ENCODE measurements at places on chromosomes 2 and 18.

- no peak for DNase-seq
Measured at GRCh38 chr2:36427790-36428243, 72.2 kb downstream of the CRIM1 start.

GRCh38 chr18:58549814-58550339, 79.0 kb downstream of the ALPK2 start:
- DNase-seq = no peak

DNA sequence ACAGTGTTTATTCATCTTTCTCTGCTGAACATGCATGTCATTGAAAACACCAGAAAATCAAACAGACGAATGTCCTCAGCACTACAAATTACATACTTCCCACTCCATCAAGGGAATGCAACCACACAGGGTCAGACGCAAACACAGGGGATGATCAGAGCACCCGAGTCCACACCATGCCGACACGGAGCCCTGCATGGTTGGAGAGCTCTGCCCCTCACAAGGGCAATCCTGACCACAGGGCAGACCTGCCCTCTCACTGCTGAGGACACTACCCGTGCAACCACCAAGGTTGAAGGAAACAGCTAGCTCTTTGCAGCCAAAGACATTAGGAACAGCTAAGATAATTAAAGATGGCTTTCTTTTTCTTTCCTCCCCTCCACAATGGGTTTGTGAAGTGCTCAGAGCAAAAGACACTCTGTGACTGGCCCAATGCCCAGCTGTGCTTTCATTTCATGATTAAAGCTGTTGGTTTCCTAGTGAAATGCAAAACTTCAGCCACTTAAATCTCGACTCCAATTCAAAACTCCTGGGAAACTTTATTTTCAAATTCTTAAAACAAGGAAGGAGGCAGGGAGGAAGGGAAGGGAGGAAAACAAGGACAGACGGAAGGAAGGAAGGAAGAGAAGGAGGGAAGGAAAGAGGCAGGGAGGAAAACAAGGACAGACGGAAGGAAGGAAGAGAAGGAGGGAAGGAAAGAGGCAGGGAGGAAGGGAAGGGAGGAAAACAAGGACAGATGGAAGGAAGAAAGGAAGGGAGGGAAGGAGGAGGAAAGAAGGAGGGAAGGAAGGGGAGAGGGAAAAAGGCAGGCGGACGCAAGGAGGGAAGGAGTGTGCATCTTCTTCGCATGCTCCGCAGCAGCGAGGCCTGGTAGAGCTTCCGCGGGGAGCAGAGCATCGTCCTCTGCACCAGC, 65.8 kb downstream of the NDUFA10 start:
- DNase-seq = no peak

GRCh38 chr2:157349949-157350515, 24.4 kb upstream of the ERMN start:
- no peak for DNase-seq

DNA sequence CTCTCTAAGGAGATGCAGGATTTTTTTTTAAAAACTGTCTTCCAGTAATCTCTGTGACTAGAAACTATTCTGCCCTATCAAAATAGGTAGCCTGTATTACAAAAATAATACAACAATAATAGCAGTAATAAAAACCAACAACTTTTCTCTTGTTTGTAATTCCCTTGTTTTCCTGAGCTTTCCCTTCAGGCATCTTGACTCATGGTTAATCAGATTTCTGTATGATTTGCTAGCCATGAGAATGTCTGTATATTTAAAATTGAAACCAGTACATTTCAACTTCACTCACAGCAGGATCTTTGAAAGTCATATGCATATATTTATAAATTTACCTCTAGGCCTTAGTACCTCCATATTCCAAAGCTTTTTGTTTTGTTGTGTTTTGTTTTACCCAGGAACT, 38.2 kb downstream of the SLC4A10 start:
- no peak for DNase-seq

- DNase-seq = no peak
Measured at GRCh38 chr18:69000366-69000765, 202.5 kb downstream of the CCDC102B start.

GRCh38 chr2:191432121-191432520, 186.9 kb downstream of the MYO1B start:
- DNase-seq = no peak

DNA sequence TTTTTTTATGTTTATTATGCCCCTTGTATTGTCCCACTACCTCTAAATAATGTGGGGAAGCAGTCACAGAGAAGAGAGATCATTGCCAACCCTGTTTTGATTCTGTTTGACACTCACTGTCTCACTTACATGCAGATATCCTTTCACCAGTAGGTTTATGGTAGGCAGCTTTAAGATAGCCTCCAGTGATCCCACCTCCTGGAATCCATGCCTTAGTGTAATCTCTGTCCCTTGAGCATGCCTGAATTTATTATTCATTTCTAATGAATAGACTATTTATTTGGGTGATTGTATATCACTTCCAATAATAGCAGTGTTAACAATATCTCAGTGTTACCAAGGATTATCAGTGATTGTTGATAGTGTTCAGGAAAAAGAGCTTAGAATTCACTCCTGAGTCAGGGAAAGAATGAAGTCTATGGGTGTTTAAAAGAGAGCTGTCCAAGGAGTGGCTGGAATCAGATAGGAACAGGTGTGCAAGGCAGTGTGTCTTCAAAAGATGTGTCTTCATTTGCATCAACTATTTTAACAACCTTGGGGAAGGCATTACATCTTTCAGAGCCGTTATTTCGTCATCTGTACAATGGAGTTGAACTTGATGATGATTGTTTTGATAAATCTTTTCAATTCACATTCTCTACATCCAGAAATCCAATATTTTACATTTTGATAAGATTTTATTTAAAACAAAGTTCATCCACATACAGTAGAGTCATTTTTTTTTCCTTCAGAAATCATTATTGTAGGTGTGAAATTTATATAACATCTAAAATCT, 31.9 kb downstream of the PKP4 start:
- no peak for DNase-seq

GRCh38 chr2:43313642-43314017, 87.2 kb upstream of the ZFP36L2 start:
- DNase-seq = no peak

DNA sequence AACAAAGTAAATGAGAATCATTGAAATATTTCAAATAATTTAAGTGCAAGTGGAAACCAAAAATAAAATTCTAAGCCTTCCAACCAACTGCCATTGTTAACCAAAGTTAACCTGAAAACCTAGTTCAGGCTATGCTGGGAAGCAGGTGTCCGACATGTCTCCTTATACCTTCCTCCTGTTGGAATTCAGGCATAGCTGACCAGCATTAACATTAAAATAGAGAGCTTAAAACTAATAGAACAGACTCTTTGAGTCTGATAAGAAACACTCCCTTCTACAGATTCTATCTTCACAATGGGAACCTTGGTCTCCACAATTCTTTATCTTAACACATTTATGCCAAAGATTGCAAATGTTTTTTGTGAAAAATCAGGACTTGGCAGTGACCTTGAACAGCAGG, 1004.9 kb upstream of the NRXN1 start:
- DNase-seq = no peak

DNA sequence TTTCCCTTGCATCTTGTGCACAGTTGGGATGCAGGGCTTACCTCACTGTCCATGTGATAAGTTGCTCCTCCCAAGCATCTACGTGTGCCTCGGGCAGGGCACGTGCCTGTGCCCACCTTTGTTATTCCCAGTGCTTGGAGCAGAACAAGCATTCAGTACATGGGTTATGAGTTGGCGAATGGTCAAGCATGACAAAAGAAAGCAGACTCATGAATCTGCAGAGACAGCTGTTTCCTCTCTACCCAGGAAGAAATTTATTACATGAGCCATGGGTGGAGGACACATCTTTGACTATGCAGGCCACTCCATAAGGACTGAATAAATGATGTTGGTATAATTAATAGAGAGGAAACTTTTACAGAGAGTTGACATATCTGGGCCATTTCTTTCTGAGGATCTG, 127.8 kb downstream of the TPGS2 start:
- DNase-seq = no peak

DNA sequence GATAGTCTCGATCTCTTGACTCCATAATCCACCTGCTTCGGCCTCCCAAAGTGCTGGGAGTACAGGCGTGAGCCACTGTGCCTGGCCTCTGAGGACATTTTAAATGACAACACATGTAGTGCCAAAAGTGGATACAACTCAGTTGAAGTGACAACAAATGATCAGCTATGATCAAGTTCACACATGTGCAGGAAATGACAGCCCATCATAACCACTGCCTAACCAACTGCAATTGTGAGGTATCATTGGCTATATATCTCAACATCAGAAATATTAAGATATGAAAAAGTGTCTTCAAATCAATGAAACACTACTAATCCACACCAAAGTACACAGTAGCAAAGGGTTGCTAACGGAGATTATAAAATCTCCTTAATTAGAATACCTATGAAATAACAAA, 84.8 kb downstream of the DTNB start:
- DNase-seq = no peak

DNA sequence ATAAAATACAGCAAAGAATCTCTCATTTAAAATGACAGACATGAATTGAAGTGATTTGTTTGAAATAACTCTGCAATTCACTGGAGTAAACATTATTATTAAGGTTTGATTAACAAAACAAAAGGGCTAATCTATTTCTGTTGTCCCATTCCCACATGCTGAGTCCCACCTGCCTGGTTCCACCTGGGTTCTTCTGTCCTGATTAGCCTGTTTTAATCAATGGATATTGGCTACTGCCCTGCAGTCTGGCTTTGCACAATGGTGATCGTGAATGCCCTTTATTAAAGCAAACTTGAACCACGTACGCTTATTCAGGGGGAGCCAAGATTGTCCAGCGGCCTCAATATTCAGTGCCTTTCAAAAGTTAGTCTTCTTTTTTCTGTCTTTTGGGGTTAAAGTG, 72.8 kb upstream of the CDH19 start:
- no peak for DNase-seq

DNA sequence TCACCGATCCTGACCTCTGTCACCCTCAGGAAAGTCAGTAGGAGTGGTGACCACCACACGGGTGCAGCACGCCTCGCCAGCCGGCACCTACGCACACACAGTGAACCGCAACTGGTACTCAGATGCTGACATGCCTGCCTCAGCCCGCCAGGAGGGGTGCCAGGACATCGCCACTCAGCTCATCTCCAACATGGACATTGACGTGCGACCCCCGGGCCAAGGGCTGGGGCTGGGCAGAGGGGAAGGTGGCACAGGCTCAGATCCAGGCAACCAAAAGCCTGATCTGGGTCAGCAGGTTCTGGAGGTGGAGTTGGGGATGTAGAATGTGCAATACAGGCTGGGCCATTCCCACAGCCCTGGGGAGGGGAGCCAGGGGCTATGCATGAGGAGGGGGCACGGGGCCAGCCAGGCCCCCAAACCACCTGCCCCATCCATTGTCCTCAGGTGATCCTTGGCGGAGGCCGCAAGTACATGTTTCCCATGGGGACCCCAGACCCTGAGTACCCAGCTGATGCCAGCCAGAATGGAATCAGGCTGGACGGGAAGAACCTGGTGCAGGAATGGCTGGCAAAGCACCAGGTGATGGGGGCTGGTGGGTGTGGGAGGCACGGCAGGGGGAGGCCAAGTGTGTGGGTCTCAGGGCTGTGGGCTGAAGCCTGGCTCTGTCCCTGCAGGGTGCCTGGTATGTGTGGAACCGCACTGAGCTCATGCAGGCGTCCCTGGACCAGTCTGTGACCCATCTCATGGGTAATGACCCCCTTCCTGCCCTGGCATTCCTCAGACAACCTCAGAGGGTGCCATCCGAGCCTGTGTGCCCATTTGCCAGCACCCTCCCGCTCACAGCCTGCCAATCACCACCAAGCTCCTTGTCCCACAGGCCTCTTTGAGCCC, 1.4 kb downstream of the ALPI start:
- no peak for DNase-seq

DNA sequence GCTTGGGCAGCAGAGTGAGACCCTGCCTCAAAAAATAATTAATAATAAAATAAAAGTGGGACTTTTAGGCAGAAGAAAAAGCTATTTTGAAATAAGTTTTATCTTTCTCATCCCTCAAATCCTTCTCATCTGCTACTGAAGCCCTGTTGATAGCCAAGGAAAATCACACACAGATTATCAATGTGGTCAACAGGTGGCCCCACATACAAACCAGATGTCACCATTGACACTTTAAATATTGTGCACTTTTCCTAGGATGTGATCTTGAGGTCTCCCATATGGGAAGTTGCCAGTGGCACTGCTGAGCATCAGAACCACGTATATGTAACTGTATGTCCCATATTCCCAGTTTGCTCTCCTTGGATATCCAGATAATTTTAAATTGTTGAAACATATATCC, 64.6 kb downstream of the KCTD18 start:
- no peak for DNase-seq

DNA sequence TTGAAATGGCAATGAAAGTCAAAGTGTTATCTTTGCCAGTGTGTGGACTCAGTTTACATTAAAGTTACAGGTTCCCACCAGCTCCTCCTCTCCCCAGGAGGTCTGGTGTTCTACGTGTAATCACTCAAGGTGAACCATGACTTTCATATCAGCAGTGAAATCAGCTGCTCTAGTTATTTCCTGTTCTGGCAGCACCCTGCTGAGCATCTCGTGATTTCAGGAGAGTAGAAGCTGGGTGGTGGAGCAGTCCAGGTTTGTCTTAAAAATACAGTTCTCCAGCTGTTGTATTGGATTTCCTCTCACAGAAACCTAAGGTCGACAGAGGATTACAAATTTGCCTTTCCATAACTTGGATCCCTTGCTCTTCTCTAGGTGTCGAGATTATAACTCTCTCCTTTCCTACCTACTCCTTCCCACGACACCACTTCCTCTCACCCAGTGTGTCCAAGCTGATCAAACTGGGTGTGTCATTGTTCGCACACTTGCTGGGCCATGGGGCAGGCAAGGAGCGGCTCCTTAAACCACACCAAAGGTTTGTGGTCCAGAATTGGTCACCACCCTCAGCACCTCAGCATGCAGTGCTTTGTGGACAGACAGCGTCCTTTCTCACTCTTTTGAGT, 13.0 kb upstream of the ARHGAP25 start:
- DNase-seq = peak; percentile 62

GRCh38 chr18:39843546-39843945, 2111.5 kb upstream of the PIK3C3 start:
- DNase-seq = no peak

GRCh38 chr18:31598021-31598805, 6.5 kb downstream of the TTR start:
- no peak for DNase-seq

DNA sequence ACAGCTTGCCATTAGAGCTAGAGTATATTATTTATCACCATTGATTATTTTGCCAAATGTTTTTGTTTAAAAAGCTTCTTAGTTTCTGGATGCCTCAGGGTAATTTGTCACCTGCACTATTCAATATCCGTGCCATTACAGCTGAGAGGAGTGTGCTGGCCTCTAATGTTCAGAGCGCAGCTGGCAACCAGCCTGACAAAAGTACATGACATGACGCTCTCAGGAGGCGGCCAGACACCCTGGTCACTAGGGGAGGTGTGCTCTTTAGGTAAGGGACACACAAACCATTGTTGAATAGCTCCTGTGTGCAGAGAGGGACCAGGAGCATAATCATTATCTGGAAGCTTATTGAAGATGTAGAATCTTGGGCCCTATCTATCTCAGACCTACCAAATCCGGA, 20.3 kb downstream of the LIMS1 start:
- no peak for DNase-seq

- no peak for DNase-seq
Measured at GRCh38 chr2:195658541-195658890, 1.5 kb downstream of the SLC39A10 start.

All from activated CD4-positive, alpha-beta memory T cell treated with anti-CD3 and anti-CD28 coated beads for 36 hours (primary cell).